Lung microvascular endothelial cell (primary cell): ENCODE measurements at places on chromosomes 6 and 20. TPM values are rescaled to one million over a fixed set of nuclear protein-coding genes. Genes with fewer than 3 reads are reported as not detected.

DNA sequence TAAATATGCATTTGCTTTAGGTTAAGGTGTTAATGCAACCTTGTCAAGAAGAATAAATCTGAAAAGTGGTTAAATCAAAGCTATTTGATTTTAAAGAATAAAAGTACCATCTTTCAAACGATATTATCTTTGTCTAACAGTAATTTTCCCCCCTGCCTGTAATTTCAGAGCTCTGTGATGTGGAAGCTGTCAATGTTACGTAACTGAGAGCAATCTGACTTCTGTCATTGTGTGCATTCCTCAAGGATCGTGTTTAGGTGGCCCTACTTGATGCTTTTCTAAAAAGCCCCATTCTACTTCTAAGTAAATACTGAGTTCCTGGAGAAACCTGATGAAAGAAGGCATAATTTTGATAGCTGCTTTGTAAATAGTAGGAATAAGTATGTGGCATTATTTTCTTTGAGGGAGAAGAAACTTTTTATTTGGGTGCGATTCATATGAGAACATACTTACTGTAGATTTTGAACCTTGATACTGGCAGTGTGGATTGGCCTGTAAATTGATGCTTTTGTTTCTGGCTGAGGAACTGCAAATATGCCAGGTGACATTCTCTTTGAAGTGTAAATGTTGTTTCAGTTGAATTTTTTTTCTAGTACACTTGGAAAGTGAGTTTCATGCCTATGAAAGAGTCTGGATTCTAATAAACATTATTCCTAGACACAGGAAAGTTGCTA is 529.6 kb upstream of the FLRT3 start:
- no peak for DNase-seq

- no peak for DNase-seq
These were observed 504.4 kb downstream of the TFAP2B start for GRCh38 chr6:51323056-51323455.

Gene COL21A1
- 0.44 and 0.79 TPM in 2 replicates for total RNA-seq

GRCh38 chr6:104050455-104050854 is 809.3 kb downstream of the HACE1 start:
- no peak for DNase-seq

- DNase-seq: peak; percentile 73
These were observed 37.5 kb downstream of the SRC start for GRCh38 chr20:37383229-37383989.

- no peak for DNase-seq
These were observed 192.4 kb downstream of the SLC24A3 start for GRCh38 chr20:19404826-19405225.

Gene LATS1
- 4.6 and 7.1 TPM in 2 replicates for total RNA-seq

GRCh38 chr6:89921197-89921596 is 26.9 kb downstream of the GJA10 start:
- DNase-seq: no peak

Gene SUPT3H
- total RNA-seq: 2.4 and 2.8 TPM in 2 replicates
